HepG2 (cell line): ENCODE measurements at places on chromosomes 11 and 22. TPM values are rescaled to one million over a fixed set of nuclear protein-coding genes. Genes with fewer than 3 reads are reported as not detected.
A peak's percentile ranks its signal among the peaks of the same experiment; 100 is the strongest.

DNA sequence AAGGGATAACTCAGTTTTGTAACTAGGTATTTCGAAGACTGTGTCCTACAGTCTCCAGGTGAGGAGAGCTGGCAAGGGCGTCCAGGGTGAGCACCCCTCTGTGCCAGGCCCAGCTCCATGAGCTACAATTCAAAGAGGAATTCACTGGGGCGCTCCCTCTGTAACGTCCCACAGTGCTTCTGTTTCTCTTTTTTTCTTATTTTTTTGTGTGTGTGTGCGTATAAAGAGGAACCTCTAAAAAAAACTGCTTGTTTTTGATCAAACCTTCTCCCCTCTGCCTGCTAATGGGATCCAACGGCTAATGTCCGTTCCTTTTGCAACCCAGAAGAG is 17.1 kb downstream of the ASCC2 start:
- no peak for DNase-seq
- peaks cover 10% of the 10 kb centered on the region for H3K36me3 ChIP-seq
- peak overlapping the region; percentile 54 for H3K27ac ChIP-seq
- H3K4me3 ChIP-seq, result no peak overlapping the region
- H3K27me3 ChIP-seq, result no peaks in the 10 kb centered on the region; the same call in 1 of the 2 replicates

GRCh38 chr11:22728600-22729389 is 62.4 kb downstream of the GAS2 start:
- no peaks in the 10 kb centered on the region for H3K36me3 ChIP-seq
- H3K4me1 ChIP-seq, result peaks cover 10% of the 10 kb centered on the region
- no peak overlapping the region for H3K4me3 ChIP-seq
- H3K27ac ChIP-seq, result no peak overlapping the region
- H3K27me3 ChIP-seq, result no peaks in the 10 kb centered on the region

SSTR3 gene
- 0.08 and 0.09 TPM in 2 replicates for polyA plus RNA-seq

TMEM121B gene
- polyA plus RNA-seq, result not detected in 2 replicates
